ENCODE measurements at places on chromosomes 4 and X.

DNA sequence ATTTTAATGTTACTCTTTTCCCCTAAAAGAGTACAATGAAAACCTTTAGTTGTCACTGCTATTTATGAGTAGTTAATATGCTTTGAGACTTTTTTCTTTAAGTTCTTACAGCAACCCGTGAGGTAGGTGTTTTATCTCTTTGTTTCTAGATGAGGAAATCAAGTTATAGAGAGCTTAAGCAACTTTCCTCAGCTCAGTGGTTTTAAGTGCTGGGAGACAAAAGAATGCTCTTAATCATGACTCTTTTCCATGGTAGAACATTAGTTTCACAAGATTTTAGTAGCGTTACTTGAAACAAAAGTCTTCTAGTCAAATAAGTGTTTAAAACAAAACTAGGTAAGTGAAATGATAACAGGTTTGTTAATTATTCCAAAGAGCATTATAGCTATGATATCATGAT lies 354.7 kb upstream of the PITX2 start:
- no peak for DNase-seq

DNA sequence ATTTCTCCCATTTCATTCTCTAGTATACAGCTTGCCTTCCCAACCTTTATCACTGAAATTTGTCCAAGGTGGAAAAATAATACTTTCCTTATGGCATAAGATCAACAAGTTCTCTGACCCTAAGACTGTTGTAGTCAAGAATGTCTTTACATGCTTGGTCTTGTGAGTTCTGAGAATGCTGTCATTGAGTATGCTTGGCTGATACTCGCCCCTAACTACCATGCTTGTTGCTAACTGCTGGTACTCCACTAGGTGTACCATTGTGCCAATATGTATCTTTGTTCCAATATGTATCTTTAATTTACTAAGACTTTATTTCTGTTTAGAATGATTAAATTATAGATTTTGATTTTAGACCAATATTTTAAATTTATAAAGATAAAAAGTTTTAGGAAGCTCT lies 796.4 kb downstream of the PCDH7 start:
- DNase-seq = no peak

- DNase-seq = no peak
Measured at GRCh38 chr4:173151496-173151895, 17.1 kb upstream of the GALNT7 start.

GRCh38 chrX:150032742-150033141 lies 94.5 kb upstream of the EOLA2 start:
- DNase-seq = no peak
